ENCODE measurements at places on chromosomes 4 and X. TPM values are rescaled to one million over a fixed set of nuclear protein-coding genes. Genes with fewer than 3 reads are reported as not detected.

GRCh38 chr4:123408471-123409084 is 12.0 kb downstream of the SPRY1 start:
- no peak for DNase-seq

- DNase-seq = no peak
Measured at GRCh38 chrX:16487620-16488385, 162.2 kb upstream of the S100G start.

Gene FAM193A
- total RNA-seq = 8.2 TPM

DNA sequence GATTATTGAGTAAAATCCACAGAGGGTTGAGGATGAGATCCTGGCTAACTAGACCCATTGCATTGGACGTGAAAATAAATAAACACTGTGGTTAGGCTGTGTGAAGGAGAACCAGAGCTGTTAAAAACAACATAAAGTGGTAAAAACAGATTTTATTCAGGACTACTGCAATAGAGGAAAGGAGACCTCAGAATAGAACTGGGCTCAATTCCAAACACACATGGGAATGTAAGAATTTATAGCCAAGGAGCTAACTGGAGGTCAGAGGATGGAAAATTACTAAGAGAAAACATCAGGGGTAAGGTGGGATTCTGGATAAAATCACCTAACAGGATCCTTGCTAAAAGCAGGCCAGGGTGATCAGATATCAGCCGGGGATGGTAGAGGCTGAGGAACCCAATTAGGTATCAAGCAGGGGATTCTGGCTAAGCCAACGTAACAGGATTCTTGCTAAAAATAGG is 112.4 kb downstream of the RNF150 start:
- DNase-seq = peak; percentile 70

Gene REPS2
- total RNA-seq = 3.3 TPM

DNA sequence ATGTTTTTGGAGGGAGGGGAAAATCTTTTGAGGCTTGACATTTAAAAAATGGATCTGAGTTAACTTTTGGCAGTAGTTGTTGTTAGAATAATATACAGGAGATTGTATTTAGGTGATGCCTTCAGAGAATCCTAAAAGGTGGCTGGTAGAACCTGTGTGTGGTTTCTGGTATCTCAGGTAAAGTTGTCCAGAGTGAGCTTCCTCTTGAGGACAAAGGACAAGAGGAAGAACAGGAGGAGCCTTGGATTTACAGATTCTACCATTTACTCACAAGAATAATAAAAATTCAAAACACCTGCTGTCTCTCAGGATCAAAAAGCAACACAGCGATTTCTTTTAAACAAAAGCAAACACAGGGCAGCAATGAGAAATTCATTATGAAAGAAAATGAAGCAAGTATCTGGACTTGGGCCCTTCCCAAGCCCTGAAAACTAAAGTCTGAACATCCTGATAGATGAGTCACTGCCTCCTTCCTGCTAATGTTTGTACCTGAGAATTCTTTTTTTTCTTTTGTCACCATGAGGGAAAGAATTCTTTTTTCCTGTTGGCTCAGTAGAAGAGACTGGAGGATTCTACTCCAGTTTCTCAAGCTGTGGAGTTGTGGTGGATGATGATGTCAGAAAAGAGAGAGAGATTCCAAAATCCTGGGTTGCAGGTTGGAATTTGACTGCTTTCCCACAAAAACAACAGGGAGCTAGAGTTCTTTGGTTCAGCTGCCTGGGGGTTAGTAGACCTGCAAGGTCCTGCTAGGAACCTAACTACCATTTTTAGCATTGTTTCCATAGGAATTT is 31.5 kb upstream of the RAPGEF2 start:
- DNase-seq = peak; percentile 88

Gene GIMD1
- not detected for total RNA-seq

Gene CDX4
- total RNA-seq = not detected

Data from M059J (cell line).